ENCODE measurements at places on chromosomes 7 and 10.
A peak's percentile ranks its signal among the peaks of the same experiment; 100 is the strongest.

- no peak for DNase-seq
Measured at GRCh38 chr10:91980319-91980718, 56.7 kb downstream of the BTAF1 start.

DNA sequence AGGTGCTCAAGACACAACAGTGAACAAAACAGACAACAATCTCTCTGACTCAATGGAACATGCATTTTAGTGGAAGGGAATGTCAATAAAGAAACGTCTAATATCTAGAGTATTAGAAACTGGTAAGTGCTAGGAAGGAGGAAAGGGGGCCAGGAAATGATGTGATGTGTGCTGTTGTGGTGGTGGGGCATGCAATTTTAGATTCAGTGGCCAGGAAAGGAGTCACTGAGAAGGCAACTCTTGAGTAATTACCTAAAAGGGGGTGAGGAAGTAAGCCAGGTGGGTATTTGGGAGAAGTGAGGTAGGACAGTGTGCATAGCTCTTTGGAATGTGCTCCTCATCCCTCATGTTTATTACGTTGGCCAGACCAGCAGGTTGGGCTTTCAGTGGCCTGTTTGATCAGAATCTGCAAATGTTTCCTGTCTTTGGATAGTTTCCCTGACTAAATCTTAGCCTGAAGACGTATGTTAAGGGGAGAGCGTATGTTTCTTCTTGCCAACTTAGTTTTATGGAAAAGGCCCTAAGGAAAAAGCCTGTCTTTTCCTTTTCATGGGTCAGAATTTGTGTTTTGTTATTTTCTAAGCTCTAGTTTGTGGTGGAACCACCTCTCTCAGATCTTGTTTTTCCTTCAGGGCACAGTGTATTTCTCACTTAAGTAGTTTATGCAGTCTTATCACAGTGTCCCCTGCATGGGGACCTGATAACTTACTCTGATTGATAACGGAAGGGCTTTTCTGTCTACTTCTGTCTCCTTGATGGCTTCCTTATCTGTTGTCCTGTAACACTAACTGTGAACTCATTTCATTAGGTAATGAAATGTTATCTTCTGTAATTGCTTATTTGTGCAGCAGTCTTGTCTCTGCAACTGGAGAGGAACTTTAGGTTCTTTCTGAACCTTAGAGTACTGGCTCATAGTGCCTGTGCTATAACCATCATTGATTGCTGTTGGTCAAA is 203.7 kb downstream of the AUTS2 start:
- no peak for DNase-seq

DNA sequence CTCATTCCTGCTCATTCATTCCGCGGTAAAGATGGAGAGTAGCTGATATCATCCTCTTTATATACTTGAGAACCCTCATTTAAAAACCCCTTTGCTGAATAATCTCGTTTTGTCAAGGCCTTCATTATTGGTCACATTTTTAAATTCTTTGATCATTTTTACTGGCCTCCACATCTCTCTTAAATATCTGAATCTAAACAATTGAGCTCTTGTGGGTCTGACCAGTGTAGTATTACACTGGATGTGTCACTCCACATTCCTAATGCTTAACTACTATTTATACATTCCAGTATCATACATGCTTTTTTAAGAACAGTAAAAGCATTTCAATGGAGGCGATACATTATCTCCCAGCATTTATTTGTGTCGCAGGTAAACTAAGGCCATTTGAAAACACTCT is 12.6 kb upstream of the PRPS1L1 start:
- DNase-seq: peak; percentile 13

- DNase-seq: no peak
Measured at GRCh38 chr7:25770235-25770634, 381.8 kb upstream of the NFE2L3 start.

- no peak for DNase-seq
Measured at GRCh38 chr7:17554341-17555015, 256.0 kb downstream of the AHR start.

DNA sequence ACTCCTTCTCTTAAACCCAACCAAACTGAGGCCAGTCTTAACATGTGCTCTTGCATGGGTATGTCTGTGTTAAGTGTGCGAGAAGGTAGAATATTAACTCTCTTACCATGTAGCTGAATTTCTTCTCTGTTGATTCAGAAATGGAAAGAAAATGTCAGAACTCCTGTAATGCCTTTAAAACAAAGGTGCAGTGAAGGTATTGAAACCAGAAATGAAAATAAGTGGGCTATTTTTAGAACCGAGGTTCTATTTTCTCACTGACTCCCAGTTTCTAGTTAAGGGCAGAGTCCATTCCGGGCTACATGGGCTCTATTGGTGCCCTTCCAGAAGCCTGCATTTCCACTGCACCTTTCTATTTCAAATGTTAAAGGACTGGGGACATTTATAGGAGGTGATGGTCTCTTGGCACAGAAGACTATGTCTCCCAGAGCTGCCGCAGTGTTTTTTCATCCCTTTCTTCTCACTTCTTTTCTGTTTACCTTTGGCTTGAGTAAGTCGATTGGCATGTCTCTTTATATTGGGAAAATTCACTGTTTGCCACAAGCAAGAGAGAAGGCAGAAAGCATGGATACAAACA is 174.9 kb downstream of the LRMDA start:
- no peak for DNase-seq

GRCh38 chr7:116384936-116385635 is 114.5 kb upstream of the CAV2 start:
- peak; percentile 64 for DNase-seq

- DNase-seq: peak; percentile 52
Measured at GRCh38 chr7:139651308-139651707, 126.5 kb downstream of the HIPK2 start.

- no peak for DNase-seq
Measured at GRCh38 chr10:24162206-24162985, 46.5 kb upstream of the KIAA1217 start.

Measured in fibroblast of mammary gland (primary cell).